ENCODE measurements at places on chromosomes 12 and 14.

DNA sequence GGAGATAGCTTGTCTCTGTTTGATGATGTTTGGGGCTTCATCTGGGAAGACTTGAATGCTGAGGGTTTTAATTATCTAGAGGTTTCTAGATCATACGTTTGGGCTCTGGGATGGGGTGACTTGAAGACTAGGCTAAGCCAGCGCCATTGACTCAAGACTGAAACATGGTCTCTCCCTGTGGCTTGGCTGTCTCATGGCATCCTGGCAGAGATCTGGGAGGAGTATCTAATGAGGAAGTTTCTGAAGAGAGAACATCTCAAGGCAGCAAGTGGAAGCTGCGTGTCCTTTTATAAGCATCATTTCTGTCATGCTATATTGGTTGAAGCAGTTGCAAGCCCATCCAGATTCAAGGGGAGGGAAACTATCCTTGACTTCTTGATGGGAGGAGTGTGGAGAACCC, 104.8 kb downstream of the UNC79 start:
- no peak for DNase-seq

DNA sequence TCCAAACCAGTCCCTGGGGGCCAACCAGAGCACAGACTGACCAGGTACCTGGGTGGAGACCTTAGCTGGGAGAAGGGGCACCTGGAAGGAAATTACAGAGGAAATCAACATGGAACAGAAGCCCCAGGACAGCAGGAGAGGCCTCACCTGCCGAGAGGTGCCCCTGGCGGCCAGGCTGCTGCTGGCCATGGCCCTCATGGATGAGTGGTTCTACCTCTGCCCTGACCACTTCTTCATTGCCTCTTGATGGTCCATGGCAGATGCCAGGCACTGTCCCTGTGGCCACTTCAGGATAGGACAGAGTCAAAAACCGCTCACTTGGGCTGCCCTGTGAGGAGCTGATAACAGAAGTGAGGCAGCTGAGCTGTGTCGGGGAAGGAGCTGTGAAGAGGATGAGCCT, 73.1 kb upstream of the GNG2 start:
- no peak for DNase-seq

- no peak for DNase-seq
These were observed 292.6 kb upstream of the SYT1 start for GRCh38 chr12:78571953-78572352.

DNA sequence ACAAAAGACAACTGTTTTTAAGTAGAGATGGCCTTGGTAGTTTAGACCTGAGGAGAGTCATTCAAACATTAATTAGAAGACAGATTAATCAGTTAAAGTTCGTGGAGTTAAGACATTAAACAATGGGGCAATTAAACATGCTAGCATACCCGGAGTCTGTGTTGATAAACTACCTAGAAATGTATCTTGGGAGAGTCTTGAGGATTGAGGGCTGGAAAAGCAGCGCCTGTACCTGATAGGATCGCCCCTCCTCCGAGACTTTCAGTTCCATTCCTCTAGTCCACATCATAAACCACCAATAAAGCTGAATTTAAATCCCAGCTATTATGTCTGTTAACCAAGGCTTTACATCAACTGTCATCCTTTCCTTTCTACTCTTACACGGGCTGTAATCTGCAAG, 1.0 kb upstream of the KRAS start:
- no peak for DNase-seq

GRCh38 chr14:90277581-90278198, 21.3 kb downstream of the PSMC1 start:
- no peak for DNase-seq

Data from EH (cell line).